Naive thymus-derived CD8-positive, alpha-beta T cell (primary cell): ENCODE measurements at places on chromosomes 7 and 10.

- no peak for DNase-seq
Measured at GRCh38 chr7:42342381-42342780, 105.4 kb upstream of the GLI3 start.

DNA sequence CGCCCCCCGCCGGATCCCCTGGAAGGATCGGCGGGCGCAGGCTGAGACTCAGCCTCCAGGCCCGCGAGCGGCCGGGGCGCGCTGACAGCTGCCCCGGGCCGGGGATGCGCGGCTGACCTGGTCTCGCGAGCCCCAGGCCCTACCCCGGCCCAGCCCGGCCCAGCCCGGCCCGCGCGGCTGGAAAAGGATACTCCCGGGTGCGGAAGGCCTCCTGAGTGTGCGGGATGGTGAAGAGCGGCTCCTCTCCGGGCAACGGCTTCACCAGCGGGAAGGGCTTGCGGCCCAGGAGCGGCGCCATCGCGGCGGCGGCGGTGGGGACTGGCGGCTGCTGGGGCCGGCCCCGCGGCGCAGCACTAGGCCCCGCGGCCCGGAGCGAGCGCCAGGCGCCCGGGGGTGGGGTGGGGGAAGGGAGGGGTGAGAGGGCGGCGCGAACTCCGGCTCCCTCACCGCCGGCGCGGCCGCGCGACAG lies 423 bp downstream of the BAZ1B start:
- no peak for DNase-seq

DNA sequence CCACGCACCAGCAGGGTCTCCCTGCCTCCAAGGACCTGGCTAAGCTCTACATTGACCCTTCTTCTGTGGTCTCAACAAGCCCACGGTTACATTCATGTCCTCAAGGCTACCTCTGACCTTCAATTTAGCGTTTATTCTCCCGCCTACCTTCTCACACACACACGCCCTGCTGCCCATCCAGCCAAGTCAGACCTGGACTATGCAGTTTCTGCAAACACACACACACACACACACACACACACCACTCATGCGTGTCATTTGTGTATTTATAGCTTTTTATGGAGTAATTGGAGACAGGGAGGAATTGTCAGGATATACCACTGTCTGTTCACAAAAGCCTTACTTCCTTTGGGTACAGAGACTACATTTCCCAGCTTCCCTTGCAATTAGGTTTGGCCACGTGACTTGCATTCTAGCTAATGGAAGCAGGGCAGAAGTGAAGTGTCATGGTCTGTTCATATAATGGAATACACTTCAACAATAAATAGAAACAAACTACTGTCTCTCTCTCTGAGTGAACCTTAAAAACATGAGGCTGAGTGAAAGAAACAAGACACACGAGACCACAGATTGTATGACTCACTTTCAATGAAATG lies 53.8 kb upstream of the CPXM2 start:
- DNase-seq, result no peak

DNA sequence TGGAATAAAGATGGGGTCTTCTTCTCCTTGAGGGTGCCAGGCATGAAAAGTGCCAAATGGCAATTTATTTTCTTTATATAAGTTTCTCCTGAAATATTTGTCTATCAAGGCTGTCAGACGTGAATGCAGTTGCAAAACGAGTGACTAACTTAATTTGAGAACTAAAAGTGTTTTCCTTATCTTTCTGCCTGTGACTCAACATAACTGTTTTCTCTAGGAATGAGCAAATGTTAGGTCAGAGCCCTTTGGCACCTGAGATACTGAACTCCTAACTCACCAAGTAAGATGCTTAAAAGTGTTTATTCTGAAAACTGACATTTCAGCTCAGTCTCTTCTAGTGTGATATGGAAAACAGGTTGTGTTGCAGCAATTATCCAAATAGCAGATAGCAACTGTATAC lies 197.0 kb downstream of the STK31 start:
- DNase-seq, result no peak

GRCh38 chr7:94330269-94331020 lies 64.2 kb upstream of the COL1A2 start:
- DNase-seq, result no peak

- no peak for DNase-seq
Measured at GRCh38 chr7:87328281-87328680, 17.2 kb upstream of the CROT start.

- DNase-seq, result no peak
Measured at GRCh38 chr10:61640856-61641255, 21.9 kb upstream of the CABCOCO1 start.

DNA sequence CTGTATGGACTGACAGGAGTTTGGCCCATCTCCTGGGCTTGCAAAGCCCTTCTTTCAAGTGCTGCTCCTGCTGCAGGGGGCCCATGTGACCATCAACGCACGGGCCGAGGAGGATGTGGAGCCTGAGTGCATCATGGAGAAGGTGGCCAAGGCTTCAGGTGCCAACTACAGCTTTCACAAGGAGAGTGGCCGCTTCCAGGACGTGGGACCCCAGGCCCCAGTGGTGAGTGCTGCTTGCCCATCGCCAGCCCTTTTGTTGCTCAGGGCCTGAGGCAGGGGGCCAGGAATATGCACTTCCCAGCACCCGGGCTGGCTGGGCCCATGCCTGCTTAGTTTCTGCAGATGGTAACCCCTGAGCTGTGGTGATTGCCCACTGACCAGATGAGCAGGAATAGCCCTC lies 8.7 kb downstream of the PGAM2 start:
- DNase-seq, result no peak

GRCh38 chr7:57772126-57772924 lies 322.3 kb downstream of the ZNF716 start:
- DNase-seq, result no peak

DNA sequence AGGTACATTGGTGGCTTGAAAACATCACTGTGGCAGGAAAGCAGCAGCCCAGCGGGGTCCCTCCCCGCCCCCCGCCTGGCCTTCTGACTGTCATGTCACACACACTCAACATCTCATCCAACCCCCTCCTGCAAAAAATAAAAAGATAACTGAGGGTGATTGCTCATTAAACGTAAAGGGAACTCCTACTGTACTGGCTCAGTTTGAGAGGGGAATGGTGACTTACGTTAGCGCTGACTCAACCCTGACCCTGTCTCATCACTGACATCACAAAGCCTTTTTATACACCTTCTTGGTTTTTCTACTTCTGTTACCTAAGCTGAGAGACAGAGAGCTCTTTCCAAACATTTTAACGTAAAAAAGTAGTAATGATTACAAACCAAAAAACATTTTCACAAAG lies 48.8 kb downstream of the ADARB2 start:
- no peak for DNase-seq
